IMR-90 (cell line): ENCODE measurements at places on chromosomes 3 and 15. TPM values are rescaled to one million over a fixed set of nuclear protein-coding genes. Genes with fewer than 3 reads are reported as not detected.
A peak's percentile ranks its signal among the peaks of the same experiment; 100 is the strongest.

DNA sequence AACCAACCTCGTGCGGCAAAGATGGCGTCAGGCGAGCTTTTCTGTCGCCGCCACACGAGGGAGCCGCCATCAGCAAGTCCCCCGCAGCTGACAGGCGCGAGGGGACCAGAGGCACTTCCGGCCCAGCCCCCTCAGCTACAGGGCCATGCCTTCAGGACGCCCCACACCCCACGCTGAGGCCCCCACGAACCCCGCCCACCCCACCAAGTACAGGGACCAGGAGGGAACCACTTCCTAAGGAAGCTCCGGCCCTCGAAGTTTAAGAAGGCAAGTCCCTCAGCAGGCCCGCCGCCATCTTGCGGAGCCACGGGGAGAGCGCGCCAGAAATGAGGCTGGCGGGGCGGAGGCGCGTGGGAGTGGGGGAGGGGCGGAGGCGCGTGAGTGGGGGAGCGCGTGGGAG is 790 bp downstream of the DAZL start:
- DNase-seq: no peak

GRCh38 chr15:29674661-29675533 is 147.4 kb downstream of the TJP1 start:
- DNase-seq: peak; percentile 23

DNA sequence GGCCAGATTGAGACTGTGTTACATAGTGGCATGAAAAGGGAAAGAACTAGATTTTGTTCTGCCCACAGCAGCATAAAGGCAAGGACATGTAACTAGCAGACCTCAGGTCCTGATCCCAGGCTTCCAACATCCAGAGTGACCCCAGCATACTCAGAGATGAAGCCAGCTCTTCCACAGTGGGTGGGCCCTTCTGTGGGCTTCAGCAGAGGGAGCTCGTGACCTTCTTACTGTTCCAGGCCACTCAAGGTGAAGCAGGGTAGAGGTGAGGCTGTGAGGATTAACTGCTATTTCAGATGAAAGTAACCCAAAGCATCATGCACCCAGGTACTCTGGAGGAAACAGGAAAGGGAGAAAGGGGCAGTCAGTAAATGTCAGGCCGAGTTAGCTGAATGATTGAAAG is 905 bp upstream of the SLC24A1 start:
- DNase-seq: no peak

DNA sequence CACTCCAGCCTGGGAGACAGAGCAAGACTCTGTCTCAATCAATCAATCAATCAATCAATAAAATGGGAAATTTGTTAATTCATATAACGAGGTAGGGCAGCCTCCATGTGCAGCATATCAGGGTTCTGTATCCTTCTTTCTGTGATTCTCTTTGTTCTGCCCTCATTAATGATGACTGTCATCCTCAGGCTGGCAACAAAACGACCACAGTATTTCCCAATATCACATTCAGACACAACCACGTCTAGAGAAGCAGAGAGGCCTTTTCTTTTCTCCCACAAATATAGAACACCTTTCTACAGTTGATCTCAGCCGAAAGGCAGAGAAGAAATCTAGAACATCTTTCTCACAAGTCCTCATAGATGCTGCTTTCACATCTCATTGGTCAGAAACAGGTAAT is 11.2 kb downstream of the CEP19 start:
- no peak for DNase-seq

MED12L gene
- 0.18 and 0.28 TPM in 2 replicates for total RNA-seq

- DNase-seq: no peak
These were observed 14.6 kb downstream of the FMN1 start for GRCh38 chr15:33179874-33180273.
